M059J (cell line): ENCODE measurements at places on chromosomes 11 and 22.

DNA sequence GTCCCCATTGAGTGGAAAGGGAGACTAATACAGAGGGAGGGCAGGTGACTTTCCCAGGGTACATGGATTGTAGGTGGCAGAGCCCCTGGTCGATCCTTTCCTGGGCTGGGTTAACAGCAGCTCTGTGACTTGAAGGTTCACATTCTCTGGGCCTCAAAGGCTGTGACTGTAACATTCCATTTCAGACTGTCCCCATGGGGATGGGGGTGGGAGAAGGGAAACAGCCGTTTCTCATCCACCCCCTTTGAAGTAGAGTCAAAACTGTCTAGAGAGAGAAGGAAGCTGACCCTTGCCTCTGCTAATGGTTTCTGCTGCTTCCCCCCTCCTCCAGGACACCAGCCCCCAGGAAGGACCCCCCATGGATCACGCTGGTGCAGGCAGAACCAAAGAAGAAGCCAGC, 19.2 kb downstream of the MICALL1 start:
- no peak for DNase-seq

- peak; percentile 86 for DNase-seq
These were observed 23.5 kb upstream of the L3MBTL2 start for GRCh38 chr22:41181349-41182241.

GRCh38 chr11:1564535-1565172, 7.4 kb downstream of the DUSP8 start:
- peak; percentile 90 for DNase-seq

GRCh38 chr22:50014655-50015401, 2.3 kb upstream of the IL17REL start:
- no peak for DNase-seq

DNA sequence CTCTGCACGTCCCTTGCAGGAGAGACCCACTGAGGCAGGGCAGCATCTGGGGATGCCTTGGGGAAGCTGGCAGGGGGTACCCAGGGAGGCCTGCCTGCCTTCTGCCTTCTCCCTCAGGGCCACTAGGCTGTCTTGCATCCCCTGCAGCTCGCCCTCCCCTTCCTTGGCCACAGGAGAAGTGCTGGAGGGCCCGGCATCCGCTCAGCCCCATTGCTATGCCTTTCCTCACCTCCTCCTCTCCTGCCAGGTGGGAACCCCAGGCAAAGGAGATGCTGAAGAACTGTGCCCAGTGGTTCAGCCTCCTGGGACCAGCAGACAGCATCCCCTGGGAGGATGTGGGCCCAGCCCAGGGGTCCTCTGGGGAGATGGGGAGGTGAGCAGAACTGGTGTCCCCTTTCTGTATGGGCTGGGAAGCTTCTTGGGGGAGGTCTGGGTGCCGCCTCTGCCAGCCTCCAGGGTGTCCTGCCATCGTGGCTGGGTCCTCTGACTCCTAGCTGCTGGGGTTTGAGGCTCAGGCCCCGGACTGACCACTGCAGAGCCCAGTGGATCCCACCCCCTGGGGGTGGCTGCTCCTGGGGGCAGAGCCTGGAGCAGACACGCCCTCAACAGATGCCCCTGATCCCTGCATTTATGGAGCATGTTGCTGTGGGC, 20.6 kb downstream of the MRGPRG start:
- DNase-seq = no peak

- no peak for DNase-seq
These were observed 81.4 kb upstream of the GRK3 start for GRCh38 chr22:25482868-25483639.

- DNase-seq = peak; percentile 9
These were observed 36.6 kb downstream of the RRP8 start for GRCh38 chr11:6566704-6567370.

DNA sequence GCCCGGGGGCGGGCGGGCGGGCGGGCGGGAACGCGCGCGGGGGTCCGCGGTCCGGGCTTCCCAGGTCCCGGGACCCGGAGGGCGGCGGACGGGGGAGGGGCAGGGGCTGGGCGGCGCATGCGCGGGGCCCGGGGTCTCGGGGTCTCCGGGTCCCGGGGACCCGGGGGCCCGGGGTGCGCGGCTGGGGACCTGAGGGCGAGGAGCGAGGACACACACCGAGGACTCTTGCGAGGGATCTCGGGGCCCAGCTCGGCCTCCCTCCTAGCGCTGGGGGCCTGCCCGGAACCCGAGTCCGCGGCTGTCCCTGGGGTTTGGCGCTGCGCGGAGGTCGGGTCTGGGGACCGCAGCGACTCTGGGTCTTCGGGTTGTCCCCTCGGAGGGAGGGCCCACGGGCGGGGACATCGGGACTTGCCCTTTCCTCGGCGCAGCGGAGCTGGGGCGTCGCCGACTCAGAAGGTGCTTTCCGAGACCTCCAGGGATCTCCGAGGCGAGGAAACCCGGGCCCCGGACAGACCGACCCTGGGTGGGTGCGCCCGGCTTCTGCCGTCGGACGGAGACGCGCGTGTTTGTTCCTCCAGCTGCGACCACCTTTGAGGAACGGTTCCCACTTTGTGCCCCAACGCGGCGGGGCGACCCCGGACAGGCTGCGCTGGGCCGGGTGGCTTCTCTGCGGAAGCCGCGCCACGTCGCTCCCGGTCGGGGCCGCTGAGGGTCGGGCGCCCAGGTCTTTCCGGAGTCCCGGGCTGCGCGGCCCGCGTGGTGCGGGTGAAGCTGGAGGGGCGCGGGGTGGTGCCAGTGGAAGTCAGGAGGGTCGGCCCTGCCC, 540 bp downstream of the PPARA start:
- DNase-seq = no peak

DNA sequence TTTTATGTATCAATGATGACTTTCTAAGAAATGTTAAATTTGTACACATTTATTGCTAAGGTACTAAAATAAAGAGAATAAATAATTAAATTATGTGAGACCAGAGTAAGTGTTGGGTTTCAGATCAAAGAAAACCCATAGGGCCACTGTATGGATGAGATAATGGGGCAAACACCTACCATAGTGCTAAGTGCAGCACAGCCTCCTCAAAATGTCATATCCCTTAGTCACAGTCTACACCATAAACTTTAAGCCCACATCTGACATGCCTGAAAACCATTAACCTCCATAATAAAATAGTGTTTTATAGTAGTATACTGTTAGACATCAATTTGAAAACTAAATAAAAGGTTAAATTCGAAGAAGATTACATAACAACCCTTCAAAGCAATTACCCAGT, 37.5 kb downstream of the SESN3 start:
- no peak for DNase-seq

DNA sequence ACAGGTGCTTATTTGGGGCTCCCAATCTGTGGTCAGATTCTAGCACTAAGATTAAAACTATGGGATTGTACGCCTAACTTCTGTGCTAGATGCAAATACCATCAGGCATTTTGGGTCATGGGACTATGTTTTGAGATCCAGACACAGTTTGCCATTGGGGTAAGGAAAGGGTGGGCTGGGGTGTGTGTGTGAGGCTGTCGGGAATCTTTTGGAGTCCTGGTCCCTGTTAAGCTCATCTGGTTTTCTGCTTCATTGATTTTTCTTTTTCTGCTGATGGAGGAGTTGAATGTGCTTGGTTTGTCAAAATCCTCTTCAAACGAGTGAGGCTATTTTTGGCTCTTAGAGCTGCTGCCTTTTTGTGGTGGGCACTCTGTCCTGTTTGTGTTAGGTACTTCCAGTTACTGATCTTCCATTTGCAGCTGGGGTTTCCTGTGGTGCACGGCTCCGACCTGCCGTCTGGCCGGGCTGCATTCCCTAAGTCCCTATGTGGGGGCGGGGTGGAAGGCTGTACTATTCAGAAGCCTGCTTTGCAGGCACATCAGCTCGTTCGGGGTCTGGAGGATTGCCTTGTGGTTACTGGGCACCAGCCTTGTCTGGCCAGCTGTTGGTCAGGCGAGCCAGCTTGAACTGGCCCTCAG, 2.9 kb downstream of the BCR start:
- peak; percentile 74 for DNase-seq

DNA sequence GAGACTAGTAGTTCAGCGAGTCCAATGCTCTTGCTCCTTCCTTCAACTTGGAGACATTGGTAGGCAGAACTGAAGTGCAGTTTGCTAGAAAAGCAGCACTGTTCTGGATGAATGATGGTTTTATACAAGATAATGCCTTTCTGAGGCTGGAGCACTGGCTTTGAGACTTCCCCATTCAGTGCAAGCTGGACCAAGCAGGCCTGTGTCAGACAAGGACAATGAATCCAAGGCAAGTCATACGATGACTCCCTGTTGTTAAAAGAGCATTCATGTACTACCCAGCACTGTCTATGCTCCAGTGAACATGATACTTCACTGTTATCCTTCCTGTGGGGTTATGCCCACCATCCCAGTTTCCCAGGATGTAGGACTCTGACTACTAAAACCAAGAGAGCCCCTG, 242.3 kb upstream of the RAG2 start:
- DNase-seq = no peak
